ENCODE measurements at places on chromosomes 11 and 22. TPM values are rescaled to one million over a fixed set of nuclear protein-coding genes. Genes with fewer than 3 reads are reported as not detected.

DNA sequence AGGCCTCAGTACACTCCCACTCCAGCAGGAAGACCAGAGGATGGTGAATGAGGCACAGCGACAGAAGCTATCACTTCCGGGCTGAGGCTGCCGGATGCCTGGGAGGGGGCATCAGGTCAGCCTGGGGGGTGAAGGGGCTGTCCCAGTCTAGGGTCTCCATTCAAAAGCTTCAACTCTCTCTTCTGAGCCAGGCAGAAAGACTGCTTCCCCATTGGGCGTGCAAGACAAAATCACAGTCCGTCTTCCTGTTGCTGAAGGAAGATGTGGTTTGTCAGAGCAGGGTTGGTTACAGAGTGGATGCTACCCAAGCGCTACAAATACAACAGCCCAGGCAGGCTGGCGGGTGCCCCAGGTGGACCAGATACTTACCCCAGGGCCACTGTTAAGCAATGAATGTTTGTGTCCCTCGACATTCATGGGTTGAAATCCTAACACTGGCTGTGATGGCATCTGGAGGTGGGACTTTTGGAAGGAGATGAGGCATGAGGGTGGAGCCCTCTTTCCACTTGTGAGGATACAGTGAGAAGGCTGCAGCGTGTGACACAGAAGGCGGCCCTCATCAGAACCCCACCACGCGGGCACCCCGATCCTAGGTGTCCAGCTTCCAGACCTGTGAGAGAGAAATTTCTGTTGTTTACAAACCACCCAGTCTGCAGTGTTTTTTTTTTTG lies 12.0 kb downstream of the UPK3A start:
- no peaks in the 10 kb centered on the region for H3K27me3 ChIP-seq
- H3K4me3 ChIP-seq: no peak overlapping the region
- no peaks in the 10 kb centered on the region for H3K36me3 ChIP-seq

DNA sequence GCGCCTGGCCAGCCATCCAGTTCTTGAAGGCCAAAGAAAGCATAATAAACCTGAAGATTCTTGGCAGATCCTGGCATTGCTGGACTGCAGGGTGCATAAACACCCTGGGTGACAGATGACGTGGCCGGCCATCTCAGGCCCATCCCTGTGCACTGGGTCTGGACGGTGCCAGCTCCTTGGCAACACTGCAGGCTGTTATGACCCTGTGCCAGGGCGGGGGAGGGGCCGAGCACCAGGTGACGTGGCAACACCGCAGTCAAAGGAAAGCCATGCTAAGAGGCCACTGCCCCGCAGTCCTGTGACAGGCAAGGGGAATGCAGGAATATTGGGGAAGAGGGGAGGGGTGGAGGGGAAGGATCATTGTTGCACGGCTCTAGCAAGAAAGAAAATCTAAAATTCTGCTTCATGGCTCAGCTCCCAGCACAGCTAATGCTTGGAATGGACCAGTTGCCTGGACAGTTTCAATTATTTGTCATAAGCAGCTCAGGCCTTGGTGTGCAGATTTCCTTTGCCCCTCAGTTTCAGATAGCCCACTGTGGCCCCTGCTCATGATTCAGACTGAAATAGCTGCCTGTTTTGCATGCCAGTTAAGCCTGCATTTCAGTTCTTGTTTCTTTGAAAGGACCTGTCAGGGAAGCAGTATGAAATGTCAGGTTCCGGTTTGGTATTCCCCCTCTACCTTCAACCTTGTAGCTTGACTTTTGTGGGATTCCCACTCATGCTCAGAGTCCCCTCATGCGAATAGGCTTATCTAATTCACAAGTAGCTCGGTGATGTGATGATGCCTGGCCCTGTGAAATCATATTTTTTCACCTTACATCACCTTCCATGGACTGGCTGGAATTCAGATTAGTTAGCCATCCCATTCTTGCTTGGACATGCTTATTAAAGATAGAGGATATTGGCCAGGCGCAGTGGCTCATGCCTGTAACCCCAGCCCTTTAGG lies 29.7 kb upstream of the DDX6 start:
- H3K27ac ChIP-seq: no peak overlapping the region
- no peaks in the 10 kb centered on the region for H3K27me3 ChIP-seq
- no peak overlapping the region for H3K4me3 ChIP-seq

DNA sequence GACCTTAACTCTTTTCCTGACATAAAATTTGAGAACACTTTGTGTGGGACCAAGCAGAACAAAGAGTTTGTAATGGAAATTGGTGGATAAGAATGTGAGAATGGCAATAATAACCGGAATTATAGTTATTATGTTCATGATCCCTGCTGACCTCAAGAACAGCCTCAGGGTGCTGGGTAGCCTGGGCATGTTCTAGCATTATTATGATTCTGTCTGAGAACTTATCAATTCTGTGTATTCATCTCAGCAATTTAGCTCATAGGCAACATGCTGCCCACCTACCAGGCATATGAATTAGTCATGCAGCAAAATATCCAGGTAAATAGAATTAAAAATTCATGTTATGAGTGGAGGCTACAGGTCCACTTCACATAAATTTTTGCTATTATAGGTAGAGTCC lies 61.9 kb downstream of the CTSC start:
- no peak for DNase-seq
- no peaks in the 10 kb centered on the region for H3K36me3 ChIP-seq
- no peak overlapping the region for H3K27ac ChIP-seq
- no peaks in the 10 kb centered on the region for H3K27me3 ChIP-seq
- no peak overlapping the region for H3K4me3 ChIP-seq
- H3K4me1 ChIP-seq: no peaks in the 10 kb centered on the region

DNA sequence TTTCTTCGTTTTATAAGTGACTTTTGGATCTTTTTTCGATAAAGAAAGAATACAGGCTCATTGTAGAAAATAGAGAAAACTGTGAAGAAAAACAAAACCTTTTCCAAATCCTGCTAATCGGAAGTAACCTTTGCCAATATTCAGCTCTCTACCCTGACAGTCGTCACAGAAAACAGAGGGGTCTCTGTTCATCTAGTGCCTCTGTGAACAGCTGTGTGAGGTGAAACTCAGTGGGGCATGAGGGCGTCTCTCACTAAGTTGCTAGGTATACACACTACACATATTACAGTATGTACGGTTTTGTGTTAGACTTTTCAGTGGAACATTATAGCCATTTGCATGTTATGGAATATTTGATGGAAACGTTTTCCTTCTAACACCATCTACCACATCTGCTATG lies 39.4 kb downstream of the DHCR7 start:
- H3K4me3 ChIP-seq: no peak overlapping the region
- no peak overlapping the region for H3K27ac ChIP-seq
- DNase-seq: no peak
- H3K4me1 ChIP-seq: no peaks in the 10 kb centered on the region
- no peaks in the 10 kb centered on the region for H3K27me3 ChIP-seq

GRCh38 chr11:34680206-34680605 lies 59.3 kb downstream of the EHF start:
- no peak overlapping the region for H3K4me3 ChIP-seq
- H3K27ac ChIP-seq: no peak overlapping the region
- H3K36me3 ChIP-seq: no peaks in the 10 kb centered on the region
- DNase-seq: no peak
- H3K27me3 ChIP-seq: no peaks in the 10 kb centered on the region

DNA sequence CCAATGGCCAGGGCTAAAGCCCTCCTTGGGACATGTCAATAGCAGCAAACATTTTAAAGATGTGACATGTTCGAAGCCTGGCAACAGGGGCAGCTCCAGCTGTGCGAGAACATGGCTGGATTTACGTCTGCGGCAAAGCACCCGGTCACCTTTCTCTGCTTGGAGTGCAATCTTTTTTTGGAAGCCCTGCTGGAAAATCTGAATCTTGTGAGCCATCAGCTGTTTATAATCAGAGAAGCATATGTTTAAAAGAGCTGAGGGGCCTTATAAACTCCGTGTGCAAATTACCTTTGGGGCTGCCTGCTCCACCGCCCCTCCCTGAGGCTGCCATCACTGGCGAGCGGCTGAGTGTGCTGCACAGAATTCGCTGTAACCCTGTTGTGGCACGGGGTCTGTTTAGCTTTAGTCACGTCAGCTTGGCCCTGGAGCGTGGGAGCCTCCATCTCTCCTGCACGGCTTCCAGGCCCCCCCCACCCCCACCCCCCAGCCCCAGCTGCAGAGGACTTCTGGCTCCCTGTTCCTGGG lies 9.0 kb upstream of the KCNQ1OT1 start:
- DNase-seq: no peak
- H3K27me3 ChIP-seq: peaks cover 57% of the 10 kb centered on the region
- peaks cover 2% of the 10 kb centered on the region for H3K4me1 ChIP-seq

- no peak for DNase-seq
- no peaks in the 10 kb centered on the region for H3K27me3 ChIP-seq
- H3K4me1 ChIP-seq: no peaks in the 10 kb centered on the region
- H3K4me3 ChIP-seq: no peak overlapping the region
Measured at GRCh38 chr22:19819208-19819910, 35.3 kb downstream of the GNB1L start.

GRCh38 chr22:49934891-49935557 lies 16.6 kb downstream of the CRELD2 start:
- H3K4me1 ChIP-seq: peaks cover 21% of the 10 kb centered on the region
- no peak overlapping the region for H3K27ac ChIP-seq
- H3K36me3 ChIP-seq: no peaks in the 10 kb centered on the region
- H3K27me3 ChIP-seq: peaks cover 5% of the 10 kb centered on the region
- no peak for DNase-seq

GRCh38 chr22:38873469-38874411 lies 1.7 kb upstream of the CBX6 start:
- peak overlapping the region; percentile 67 for H3K4me3 ChIP-seq
- H3K36me3 ChIP-seq: peaks cover 8% of the 10 kb centered on the region

GRCh38 chr22:36884349-36885158 lies 23.7 kb downstream of the NCF4 start:
- H3K36me3 ChIP-seq: no peaks in the 10 kb centered on the region
- DNase-seq: no peak
- no peaks in the 10 kb centered on the region for H3K27me3 ChIP-seq
- no peak overlapping the region for H3K4me3 ChIP-seq
- no peaks in the 10 kb centered on the region for H3K4me1 ChIP-seq

DNA sequence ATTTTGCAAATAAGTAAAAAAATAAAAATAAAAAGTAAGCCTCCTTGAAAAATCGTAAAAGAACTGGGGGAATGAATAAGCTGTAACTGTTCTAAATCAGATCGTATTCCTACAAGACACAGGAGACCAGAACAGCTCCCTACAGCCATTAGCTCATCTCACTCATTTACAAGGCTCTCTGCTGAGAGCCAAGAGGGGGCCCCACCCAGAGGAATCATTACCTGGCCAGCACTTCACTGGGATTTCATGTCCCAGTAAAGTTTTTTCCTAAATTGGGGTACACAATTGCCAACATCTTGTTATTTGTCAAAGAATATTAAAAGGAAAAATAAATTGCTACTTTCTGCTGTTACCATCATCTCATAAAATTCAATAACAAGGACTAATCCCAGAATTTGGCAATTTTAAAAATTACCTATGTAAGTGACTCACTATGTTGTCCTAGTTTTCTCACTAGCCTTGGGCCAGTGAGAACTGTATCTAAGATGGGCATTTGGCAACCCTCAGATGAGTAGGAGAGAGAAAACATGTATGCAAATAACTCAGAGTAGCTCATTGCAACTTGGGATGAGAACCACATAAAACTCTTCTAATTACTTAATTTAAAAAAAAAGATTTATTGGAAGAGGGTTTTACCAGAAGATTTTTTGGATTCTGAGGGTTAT lies 18.4 kb upstream of the SMTN start:
- no peaks in the 10 kb centered on the region for H3K27me3 ChIP-seq
- no peaks in the 10 kb centered on the region for H3K4me1 ChIP-seq
- no peak overlapping the region for H3K4me3 ChIP-seq
- H3K36me3 ChIP-seq: no peaks in the 10 kb centered on the region

- H3K4me3 ChIP-seq: no peak overlapping the region
- no peaks in the 10 kb centered on the region for H3K4me1 ChIP-seq
- H3K36me3 ChIP-seq: no peaks in the 10 kb centered on the region
- H3K27me3 ChIP-seq: no peaks in the 10 kb centered on the region
Measured at GRCh38 chr11:132361011-132361550, 990.7 kb downstream of the NTM start.

GRCh38 chr11:78338138-78338537 lies 79.5 kb downstream of the GAB2 start:
- no peak overlapping the region for H3K27ac ChIP-seq
- no peaks in the 10 kb centered on the region for H3K27me3 ChIP-seq
- no peaks in the 10 kb centered on the region for H3K36me3 ChIP-seq
- no peak overlapping the region for H3K4me3 ChIP-seq

DNA sequence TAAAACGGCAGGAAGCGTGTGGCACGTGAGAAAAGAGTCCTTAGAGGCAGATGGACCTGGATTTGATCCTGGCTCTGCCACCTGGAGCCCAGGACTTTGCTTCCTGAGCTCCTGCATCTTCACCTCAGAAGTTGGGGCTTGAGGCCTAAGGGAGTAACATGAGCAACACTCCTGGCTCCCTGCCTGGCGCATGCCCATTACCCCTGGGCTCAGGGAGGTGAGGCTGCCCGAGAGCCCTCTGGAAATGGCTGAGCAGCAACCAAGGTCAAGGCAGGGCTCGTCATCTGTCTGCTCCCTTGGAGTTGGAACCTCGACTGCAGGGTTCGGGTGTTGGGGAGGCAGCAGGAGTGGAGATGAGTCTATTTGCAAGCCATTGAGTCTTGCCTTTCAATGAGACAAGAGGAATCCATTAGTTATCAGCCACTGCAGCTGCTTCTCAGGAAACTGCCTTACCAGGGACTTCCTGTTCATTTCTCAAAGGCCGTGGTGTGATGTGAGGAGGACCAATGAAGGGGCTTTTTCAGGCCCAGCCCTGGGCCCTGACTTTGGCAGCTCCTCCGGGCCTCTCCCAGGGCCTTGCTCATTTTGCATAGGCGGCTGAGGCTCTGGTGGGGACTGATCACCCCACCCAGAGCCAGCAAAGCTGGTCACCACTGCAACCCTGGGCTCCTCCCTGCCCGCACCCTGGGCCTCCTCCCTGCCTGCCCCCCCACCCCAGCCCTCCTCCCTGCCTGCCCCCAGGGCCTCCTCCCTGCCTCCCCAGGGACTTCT lies 6.4 kb downstream of the FADS2 start:
- peak; percentile 55 for DNase-seq
- peak overlapping the region; percentile 73 for H3K27ac ChIP-seq
- no peaks in the 10 kb centered on the region for H3K27me3 ChIP-seq
- peaks cover 28% of the 10 kb centered on the region for H3K4me1 ChIP-seq
- H3K4me3 ChIP-seq: no peak overlapping the region

DNA sequence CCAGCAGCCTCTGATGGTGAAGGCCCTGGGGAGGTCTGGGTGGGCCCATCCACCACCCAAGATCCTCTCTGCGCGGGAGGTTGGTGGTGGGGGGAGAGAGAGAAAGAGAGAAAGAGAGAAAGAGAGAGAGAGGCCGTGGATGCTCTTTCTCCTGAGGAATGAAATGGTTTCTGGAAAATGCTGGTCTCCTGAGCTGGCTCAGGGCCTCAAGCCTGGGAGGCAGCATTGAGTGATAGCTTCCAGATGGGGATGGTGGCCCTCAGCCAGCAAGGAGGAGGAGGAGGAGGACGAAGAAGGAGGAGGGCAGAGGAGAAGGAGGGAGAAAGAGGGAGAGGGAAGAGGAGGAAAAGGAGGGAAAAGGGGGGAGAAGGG lies 4.6 kb downstream of the TSPAN32 start:
- no peak overlapping the region for H3K27ac ChIP-seq
- H3K36me3 ChIP-seq: no peaks in the 10 kb centered on the region
- no peaks in the 10 kb centered on the region for H3K4me1 ChIP-seq
- no peaks in the 10 kb centered on the region for H3K27me3 ChIP-seq

- no peaks in the 10 kb centered on the region for H3K27me3 ChIP-seq
- H3K27ac ChIP-seq: no peak overlapping the region
- DNase-seq: no peak
Measured at GRCh38 chr11:103872748-103873147, 163.7 kb upstream of the DDI1 start.

ART1 gene
- not detected for total RNA-seq

SEPTIN5 gene
- 7.8 TPM for total RNA-seq

ZNF202 gene
- total RNA-seq: 33.9 TPM

YPEL1 gene
- 7.6 TPM for total RNA-seq

OR4D5 gene
- not detected for total RNA-seq
